AG09309 (cell line): ENCODE measurements at places on chromosomes 5 and 9.

DNA sequence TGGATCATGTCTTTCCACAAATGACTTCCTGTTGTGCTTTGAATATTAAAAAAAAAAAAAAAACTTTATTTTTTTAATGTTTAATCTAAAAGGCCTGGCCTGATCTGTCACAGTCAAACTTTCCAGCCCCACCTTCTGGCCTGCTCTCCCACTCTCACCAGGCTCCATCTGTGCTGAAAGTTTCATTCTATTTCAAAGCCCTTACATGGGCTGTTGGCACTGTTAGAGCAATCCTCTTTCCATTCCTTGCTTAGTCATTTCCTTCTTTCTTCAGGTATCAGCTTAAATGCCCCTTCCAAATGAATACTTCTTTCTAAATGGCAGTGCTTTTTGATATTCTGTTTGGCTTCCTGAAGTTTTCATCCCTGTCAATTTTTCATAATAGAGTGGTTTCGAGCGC, 1104.8 kb upstream of the C9orf72 start:
- DNase-seq = no peak

DNA sequence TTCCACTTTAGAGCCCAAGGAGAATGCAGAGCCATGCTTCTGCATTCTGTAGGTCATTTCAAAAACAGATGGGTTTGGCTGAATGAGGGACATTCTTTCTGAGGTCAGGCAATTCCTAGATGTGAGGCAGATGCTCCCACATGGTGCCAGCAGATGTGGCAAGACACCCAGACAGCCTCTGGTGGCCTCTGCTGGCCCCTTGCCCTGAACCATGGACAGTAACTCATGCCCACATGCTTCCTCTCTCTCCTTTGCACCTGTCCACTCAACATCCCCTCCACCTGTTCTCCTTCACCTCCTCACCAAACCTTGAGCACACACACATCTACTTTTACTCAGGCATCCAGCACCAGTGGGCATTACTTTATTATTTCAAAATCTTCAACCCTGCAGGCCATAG, 252.3 kb downstream of the DNAH5 start:
- DNase-seq = no peak

- no peak for DNase-seq
Measured at GRCh38 chr5:170286386-170286925, 11.1 kb downstream of the LCP2 start.

- no peak for DNase-seq
Measured at GRCh38 chr5:71829206-71829605, 110.1 kb downstream of the CARTPT start.

GRCh38 chr9:135343837-135344522, 135.6 kb upstream of the PPP1R26 start:
- no peak for DNase-seq

DNA sequence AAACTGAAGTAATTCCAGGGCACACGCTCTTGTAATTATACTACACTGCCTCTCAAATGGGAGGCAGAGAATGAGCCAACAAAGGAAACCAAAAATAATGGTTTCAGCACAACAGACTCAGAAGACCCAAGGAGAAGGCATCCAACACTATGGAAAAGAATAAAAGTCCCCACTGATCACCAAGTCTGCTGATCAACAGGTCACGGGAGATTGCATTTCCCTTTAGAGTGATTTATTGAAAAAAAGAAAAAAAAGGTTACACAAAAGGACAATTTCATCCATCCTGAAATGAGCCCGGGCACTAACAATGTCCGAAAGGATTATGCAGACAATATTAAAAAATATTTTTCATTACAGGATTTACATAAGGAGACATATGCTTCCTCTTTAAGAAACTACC, 28.8 kb downstream of the MYO10 start:
- DNase-seq = no peak

DNA sequence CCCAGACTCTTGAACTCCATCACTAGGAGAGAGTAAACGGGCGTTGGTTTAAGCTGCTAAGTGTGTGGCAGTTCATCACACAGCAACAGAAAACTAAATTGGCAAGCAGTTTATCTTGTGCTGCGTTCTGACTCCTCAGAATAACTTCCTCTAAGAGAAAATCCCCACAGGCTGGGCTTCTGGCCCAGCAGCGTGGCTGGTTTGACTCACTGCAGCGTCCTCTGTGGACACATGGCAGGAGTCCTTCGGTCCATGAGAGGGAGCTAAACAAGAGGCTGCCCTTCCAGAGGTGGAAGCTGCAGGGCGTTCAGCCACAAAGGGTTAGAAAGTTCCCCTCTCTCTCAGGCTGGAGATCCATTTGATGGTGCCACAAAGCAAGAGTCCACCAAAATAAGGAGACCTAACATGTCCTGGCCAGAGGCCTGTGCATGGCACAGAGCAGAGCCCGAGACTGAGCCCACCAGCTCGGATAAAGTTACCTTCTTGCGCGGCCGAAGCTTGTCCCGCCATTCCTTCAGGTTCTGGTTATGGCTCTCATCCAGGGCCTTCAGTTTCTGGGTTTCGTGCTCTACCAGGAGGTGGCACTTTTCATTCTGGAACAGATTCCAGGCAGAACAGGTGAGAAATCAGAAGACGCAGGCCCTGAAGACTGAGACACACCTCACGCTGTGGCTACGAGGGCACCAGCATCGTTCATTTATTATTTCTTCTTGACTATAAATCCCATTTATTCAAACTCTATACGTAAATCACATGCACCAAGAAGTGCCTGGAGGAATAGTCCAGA, 46.2 kb upstream of the FBXW11 start:
- DNase-seq = peak; percentile 53

DNA sequence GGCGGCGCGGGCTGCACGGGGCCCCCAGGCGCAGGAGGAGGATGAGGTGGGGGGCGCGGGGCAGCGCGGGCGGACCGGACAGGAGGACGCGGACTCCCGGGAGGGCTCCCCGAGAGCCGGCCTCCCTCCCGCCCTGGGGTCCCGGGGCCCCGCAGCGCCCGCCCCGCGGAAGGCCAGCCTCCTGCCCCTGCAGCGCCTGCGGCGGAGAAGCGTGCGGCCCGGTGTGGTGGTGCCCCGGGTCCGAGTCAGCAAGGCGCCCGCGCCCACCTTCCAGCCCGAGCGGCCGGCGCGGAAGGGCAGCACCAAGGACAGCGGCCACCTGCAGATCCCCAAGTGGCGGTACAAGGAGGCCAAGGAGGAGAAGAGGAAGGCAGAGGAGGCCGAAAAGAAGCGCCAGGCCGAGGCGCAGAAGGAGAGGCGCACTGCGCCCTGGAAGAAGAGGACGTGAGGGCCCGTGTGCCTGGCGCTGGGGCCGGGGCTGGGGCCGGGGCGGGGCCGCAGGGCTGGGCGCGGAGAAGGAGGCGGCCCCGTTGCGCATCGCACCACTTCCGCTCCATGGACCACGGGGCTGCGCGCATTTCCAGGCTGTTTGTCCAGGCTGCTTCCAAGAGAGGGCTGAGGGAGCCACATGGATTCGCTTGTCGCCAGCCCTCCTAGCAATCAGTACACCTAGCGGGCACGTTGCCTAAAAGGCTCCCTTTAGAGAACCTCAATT, 86.0 kb downstream of the ANKRD33B start:
- DNase-seq = no peak

DNA sequence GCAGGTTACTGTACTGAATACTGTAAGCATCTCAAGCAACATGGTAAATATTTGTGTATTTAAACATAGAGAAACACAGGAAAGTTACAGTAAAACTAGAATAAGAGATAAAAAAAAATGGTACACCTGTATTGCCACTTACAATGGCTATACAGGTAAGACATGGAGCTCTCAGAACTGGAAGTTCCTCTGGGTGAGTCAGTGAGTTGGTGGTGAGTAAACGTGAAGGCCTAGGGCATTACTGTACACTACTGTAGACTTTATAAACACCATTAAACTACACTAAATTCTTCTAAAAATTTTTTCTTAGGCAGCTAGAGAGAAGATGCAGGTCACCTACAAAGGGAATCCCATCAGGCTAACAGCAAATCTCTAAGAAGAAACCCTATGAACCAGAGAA, 872.9 kb downstream of the TAF11L14 start:
- no peak for DNase-seq

GRCh38 chr9:95296761-95297160, 20.7 kb downstream of the FANCC start:
- no peak for DNase-seq

DNA sequence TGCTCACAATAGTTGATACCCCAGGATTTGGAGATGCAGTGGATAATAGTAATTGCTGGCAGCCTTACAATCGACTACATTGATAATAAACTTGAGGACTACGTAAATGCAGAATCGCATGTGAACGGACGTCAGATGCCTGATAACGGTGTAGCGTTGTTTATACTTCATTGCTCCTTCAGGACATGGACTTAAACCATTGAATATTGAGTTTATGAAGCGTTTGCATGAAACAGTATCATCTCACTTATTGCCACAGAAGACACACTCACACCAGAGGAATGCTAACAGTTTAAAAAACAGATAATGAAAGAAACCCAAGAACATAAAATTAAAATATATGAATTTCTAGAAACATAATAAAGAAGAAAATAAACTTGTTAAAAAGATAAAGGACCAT, 101.6 kb downstream of the GABBR2 start:
- DNase-seq = no peak

- no peak for DNase-seq
Measured at GRCh38 chr5:36685631-36686288, 79.4 kb downstream of the SLC1A3 start.

DNA sequence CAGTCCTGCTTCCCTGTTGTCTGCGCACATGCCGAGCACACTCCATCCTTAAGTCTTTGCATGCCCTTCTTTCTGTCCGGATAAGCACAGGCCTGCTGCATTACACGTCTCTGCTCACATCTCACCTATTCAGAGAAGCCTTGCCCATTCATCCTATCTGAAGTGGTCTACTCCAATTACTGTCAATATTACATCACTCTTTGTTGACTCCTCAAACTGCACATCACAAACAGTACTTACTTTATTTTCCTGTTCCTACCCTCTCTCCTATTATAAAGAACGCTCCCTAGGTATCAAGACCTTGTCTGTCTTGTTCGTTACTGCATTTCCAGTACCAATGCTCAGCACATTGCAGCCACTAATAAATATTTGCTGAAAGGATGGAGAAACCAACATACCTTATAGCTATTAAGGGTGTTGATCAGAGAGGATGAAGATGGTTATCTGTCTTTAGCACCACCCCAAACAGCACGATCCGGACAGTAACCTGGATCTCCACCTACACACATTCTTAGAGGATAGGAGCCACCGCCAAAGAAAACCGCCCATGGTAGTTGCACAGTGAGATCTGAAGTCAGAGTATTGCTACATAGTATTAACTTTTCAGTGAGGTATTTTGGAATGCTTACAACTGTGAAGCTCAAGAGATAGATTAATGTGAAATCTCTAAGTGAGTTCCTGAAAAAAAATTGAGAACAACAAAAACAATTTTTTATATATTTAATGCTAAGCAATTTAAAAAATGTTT, 1.6 kb upstream of the PRRC1 start:
- no peak for DNase-seq

DNA sequence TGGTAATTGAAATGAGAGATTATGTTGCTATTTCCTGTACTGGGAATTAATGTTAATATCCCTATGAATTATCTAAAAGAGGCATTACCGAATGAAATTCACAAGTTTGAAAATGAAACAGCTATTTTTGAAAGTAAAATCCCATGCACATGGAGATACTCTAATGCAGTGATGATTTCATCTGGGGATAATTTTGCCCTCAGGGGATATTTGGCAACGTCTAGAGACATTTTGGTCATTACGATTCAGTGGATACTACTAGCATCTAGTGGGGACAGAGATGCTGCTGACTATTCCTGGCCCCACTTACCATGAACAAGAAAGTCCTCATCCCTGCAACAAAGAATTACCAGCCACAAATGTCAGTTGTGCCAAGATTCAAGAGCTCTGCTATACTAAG, 500.9 kb downstream of the EFNA5 start:
- DNase-seq = no peak

DNA sequence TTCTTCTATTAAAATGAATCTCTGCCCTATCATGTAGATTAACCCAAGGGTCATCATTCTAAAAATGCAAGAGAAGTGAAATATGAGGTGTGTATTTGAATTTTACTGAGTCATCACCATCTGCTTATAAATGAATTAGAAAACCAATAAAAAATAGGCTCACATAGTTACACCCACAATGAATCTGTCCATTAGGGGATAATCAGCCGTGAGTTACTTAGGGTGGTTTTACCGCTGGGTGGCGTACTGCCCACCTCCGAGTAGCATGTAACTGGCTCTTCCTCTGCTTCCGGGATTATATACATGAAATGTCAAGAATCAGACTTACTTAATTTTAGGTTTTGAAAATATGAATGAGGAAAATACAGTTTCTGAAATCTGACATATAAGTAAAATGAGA, 332.9 kb upstream of the CCNG1 start:
- DNase-seq = no peak
